Right cardiac atrium (tissue), 5 donors: ENCODE measurements at places on chromosomes 12 and 14.

DNA sequence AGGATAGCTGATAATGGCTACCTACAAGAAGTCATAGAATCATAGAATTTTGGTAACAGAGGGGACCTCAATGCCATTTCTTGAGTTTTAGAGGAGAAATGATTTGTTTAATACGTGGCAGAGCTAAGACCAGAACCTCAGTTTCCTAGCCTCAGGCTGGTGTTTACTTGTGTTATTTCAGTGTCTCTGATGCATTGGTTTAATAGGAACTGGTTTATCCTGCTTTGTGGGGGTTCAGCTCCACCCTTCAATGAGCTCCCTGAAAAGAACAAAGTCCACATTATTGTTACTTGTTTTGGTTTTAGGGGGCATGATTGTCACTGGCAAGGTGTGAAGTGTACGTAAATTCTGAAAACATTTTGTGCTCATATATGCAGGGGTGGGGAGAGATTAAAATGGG, 55.4 kb downstream of the AKAP6 start:
- DNase-seq = no peak

DNA sequence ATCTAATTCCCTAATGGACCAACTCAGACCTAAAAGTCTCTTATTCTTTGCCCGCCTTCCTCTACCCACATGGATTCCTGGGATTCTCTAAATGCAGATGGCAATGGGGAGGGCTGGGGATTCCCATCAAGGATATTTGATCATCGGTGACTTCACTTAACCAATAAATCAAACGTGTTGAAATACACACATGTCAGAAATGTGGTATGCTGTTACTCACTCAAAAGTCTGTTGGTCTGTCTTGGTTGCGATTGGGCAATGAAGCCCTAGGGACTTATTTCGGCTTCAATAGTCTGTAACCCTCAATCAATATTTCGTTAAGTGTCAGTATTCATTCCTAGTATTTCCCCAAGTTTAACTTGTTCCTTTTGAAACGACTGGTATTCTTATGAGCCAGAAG, 117.2 kb upstream of the DIO3 start:
- no peak for DNase-seq

DNA sequence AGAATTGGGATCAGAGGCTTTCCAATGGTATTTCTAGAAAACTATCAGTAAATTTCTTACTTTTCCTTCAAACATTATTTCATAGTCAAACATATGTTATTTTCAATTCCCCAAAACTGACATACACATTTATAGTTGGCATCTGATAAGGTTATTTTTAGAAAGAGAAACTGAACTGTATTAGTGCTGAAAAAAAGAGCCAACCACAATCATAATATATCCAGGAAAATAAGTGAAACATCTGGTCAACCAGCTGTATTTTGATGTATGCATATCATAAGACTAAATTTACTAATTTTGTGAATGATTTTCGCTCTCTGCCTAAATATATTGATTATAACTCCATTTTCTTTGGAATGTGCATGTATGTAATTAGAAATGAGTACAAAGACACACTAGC, 554.2 kb downstream of the FLRT2 start:
- DNase-seq = no peak

- DNase-seq = peak; percentile 55
Observed at GRCh38 chr14:105144666-105145380, 23.8 kb downstream of the JAG2 start.

DNA sequence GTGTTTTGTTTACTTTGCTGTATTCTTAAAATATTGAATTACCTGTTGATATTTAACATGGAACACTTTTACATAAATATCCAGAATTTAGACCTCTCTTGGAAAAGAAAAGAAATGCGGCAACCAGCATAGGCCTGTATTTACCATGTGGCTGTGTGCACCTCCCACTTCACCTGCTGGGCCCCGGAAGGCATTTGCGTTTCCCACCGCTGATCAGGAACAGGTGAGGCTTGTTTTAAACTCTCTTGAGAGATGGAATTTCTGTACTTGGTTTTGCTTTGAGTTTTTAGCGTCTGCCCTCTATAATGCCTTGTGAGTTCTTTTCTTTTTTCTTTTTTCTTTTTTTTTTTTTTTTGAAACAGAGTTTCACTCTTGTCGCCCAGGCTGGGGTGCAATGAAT, 124.2 kb downstream of the GLT1D1 start:
- DNase-seq = no peak

DNA sequence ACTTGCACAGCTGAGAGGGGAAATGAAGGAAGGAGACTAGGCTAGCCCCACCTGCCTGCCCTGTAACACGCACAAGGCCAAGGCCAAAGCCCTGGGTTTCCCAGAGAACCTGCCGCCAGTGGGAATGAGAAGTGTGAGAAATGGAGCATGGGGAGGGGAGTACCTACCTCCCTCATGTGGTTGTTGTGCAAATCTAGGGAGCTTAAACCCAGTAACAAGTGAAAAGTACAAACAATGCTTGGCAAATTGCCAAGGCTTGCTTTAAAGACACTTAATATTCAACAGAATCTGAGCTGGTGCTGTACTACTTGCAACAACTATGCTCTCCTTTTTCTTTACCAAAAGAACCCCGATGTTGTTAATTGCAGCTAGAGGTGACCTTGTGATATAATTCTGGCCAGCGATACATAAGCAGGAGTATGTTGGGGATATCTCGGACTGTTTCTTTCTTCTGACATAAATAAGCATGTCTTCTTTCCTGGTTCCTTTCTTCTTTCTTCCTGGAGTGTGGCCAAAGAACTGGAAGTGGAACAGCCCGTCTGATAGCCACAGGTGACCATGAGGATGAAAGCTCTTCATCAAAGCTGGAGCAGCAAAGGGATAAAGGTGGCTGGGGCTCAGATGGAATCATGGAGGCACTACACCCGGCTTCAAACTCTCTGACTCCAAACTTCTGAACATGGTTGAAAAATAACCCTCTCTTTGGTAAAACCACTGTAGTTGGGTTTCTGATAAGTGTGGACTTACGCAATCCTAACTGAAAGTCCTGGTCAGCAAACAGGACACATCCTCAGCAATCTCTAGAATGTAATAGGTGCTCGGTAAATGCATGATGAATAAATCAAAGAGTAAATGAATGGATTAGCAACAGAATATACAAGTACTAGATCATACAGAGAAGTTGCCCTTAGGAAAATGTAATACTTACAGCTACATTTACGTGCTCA, 207.9 kb downstream of the NUAK1 start:
- no peak for DNase-seq

DNA sequence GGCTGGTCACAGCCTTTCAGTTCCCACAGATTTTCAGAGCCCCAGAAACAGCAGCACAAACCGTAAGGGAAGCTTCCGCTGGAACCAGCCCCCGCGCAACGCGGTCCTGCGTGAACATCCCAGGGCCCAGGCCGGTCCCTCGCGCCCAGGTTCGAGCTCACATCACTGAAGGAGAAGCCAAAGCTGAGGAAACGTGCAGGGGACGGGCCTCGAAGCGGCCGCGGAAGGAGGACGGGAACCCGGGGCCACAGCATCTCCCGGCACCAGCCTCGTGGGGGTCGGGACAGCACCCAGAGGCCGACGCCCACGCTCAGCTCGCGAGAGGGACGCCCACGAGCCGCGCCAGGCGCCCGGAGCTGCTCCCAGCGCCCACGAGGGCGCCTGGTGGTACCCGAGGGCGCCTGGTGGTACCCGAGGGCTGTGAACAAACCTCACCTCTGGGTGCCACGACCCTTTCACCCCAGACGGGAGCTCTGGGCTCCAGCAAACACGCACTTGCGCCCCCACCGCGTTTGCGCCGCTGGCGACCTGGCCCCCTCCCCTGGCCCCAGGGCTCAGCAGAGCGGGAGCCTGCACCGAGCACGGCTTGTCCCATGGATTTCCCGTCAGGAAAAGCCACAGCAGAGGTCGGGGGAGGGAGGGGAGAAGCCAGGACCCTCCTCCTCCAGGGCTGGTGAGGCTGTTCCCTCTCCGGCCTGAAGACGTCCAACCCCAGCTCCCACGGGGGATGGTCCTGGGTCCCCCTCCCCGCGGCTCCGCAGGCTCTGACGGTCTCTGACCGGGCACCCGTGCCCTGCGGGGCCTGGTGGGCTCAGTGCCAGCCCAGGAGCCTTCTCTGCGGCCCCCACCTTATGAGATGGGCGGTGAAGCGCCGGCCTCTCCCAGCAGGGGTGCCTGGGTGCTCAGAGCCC, 6.9 kb downstream of the LRCOL1 start:
- DNase-seq = peak; percentile 69

DNA sequence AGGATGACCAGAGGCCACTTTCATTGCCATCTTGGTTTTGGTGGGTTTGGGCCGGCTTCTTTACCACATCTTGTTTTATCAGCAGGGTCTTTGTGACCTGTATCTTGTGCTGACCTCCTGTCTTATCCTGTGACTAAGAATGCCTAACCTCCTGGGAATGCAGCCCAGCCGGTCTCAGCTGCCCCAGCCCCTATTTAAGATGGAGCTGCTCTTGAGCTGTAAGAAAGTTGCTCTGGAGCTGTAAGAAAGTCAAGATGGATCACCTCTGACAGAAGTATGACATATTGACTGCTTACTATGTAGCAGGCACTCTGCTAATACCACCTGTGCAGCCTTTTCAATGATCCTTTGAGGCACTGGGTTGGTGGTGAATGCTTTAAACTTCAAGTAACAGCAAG, 52.1 kb downstream of the RIN3 start:
- no peak for DNase-seq

DNA sequence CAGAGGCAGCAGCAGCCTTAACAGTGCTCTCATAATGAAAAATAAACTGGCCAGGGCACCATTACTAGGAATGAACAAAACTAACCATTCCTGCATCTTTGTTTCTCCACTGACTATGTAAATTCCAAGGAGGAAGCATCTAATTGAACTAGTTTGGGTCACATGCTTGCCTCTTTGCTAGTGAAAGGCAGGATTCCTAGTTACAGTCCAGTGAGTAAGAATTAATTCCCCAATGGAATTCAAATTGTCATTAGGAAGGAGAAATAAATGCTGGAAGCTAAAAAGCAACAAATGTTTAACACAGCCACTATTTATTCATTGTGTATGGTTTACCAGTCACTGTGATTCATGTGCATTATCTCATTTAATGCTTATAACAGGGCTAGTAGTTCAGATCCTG, 316.0 kb downstream of the CCDC91 start:
- DNase-seq = no peak
